ENCODE measurements at places on chromosomes 2 and 18. TPM values are rescaled to one million over a fixed set of nuclear protein-coding genes. Genes with fewer than 3 reads are reported as not detected.
A peak's percentile ranks its signal among the peaks of the same experiment; 100 is the strongest.

DNA sequence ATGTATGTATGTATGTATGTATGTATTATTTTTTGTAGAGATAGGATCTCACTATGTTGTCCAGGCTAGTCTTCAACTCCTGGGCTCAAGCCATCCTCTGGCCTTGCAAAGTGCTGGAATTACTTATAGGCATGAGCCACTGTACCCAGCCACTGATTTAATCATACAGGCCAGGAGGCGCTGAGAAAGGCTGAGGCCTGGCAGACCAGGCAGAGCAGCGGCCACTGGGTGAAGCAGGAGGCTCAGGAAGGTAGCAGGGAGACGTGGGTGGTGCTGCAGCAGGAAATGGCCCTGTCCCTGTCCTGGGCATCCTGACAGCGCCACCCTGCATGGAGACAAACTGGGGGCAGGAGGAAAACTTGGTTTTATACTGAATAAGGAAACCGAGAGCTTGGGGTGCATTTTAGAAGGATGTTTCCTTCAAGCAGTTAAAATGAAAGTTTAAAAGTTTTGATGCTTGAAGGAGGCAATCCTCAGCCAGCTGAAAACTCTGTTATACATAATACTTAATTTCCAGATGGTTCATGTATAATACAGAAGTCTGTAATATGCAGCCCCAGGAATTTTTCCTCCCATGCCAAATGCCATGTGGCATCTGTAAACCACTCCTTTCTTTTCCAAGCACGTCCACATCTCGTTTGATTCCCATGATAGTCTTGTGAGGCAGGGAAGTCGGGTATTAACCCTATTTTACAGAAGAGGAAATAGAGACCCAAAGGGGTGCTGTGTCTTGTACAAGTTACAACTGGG lies 182.4 kb downstream of the CELF4 start:
- peaks cover 60% of the 10 kb centered on the region for H3K27me3 ChIP-seq
- peak overlapping the region; percentile 2 for H3K27ac ChIP-seq
- H3K4me3 ChIP-seq, result no peak overlapping the region
- no peaks in the 10 kb centered on the region for H3K36me3 ChIP-seq
- no peak for DNase-seq

DNA sequence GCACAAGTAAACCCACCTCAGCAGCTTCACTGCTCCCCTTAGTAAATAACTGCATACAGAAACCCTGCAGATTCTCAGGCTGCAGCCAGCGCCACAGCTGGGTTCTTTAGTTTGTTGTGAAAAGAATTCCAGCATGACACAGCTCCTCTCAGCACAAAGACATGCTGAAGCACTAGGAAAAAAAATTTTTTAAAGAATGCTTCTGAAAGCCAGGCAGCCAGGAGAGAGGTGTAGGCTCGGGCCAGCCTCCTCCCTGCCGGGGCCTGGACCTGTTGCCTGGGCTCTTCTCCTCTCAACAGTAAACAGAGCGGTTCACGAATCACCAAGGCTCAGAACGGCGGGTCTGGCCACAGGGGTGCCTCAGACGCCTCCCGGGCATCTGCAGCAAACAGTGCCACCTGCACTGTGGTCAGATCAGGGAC lies 95.7 kb upstream of the POU3F3 start:
- peaks cover 33% of the 10 kb centered on the region for H3K27me3 ChIP-seq
- peaks cover 5% of the 10 kb centered on the region for H3K4me1 ChIP-seq
- H3K36me3 ChIP-seq, result no peaks in the 10 kb centered on the region
- no peak overlapping the region for H3K4me3 ChIP-seq
- no peak for DNase-seq
- H3K27ac ChIP-seq, result no peak overlapping the region

DNA sequence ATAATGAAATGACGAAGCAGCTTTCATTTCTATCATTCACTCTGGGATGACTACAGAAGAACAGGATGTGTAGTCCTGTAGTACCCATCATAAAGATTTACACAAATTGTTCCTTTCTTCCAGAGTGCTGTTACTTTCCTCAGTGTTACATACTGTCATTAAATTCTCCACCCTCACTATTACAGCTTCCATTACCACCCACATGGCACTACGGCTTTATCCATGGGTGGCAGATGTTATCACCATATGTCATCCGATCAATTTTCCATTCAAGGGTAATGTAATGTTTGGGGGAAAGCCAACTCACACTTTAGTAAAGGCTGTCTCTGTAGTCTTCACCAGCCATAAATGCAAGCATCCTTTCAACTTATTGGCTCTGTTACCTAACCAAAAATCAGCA lies 7.1 kb upstream of the CSRNP3 start:
- no peaks in the 10 kb centered on the region for H3K27me3 ChIP-seq
- no peaks in the 10 kb centered on the region for H3K4me1 ChIP-seq
- no peak for DNase-seq

GRCh38 chr2:223008162-223008561 lies 43.8 kb upstream of the KCNE4 start:
- no peak overlapping the region for H3K27ac ChIP-seq
- DNase-seq, result no peak
- H3K4me1 ChIP-seq, result no peaks in the 10 kb centered on the region
- peaks cover under 1% of the 10 kb centered on the region for H3K27me3 ChIP-seq
- peaks cover under 1% of the 10 kb centered on the region for H3K36me3 ChIP-seq
- H3K4me3 ChIP-seq, result no peak overlapping the region

The TUBB8B gene
- total RNA-seq, result 0.31 TPM

The RBBP8 gene
- total RNA-seq, result 29.4 TPM

GRCh38 chr18:61551586-61551985 lies 218.4 kb downstream of the CDH20 start:
- H3K36me3 ChIP-seq, result no peaks in the 10 kb centered on the region
- DNase-seq, result no peak
- peaks cover 3% of the 10 kb centered on the region for H3K27me3 ChIP-seq
- H3K4me1 ChIP-seq, result peaks cover 33% of the 10 kb centered on the region
- H3K27ac ChIP-seq, result peak overlapping the region; percentile 4

GRCh38 chr18:46761059-46761769 lies 4.4 kb upstream of the ST8SIA5 start:
- no peak for DNase-seq
- peaks cover 9% of the 10 kb centered on the region for H3K4me1 ChIP-seq
- H3K27me3 ChIP-seq, result peaks cover 89% of the 10 kb centered on the region
- H3K27ac ChIP-seq, result no peak overlapping the region
- no peaks in the 10 kb centered on the region for H3K36me3 ChIP-seq
- no peak overlapping the region for H3K4me3 ChIP-seq

DNA sequence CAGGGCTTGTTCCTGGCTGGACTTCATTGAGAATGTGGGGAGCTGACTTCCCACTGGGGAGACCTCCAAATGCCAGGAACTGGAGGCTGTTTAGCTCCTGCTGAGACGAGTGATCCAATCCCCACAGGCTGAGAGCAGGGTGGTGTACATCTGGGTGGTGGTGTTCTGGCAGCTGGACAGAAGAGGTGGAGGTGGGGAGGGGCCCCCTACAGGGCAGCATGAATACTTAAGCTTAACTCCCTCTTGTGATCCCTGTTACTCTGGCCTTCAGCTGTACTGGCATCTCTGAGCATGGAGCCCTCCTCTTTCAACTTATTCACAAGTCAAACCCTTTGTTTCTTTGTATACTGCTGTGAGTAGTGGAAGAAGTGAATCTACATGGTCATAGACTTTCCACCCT lies 167.8 kb upstream of the LYPD1 start:
- H3K36me3 ChIP-seq, result no peaks in the 10 kb centered on the region
- H3K27me3 ChIP-seq, result no peaks in the 10 kb centered on the region
- H3K27ac ChIP-seq, result no peak overlapping the region
- DNase-seq, result no peak
- no peak overlapping the region for H3K4me3 ChIP-seq

DNA sequence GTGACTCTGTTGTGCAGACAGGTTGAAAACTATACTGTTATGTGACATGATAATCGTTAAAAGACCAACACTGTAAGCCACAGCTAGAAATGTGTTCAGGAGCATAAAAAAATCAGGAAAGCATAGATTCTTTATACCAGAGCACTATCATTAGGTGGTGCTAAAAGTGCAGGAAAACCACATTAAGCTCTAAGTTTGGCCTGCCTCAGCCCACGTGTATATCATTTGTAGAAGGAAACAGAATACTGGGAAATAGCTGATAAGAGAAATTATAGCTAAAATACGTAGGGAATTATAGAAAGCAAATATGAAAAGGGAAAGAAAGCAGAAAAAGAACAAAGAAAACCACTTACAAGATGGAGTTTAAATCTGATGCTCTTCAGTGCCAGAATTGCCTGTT lies 26.5 kb upstream of the C2orf74 start:
- no peak overlapping the region for H3K4me3 ChIP-seq
- no peak for DNase-seq
- peaks cover 2% of the 10 kb centered on the region for H3K27me3 ChIP-seq
- peaks cover 2% of the 10 kb centered on the region for H3K4me1 ChIP-seq

The STAT4 gene
- 2.4 TPM for total RNA-seq

The GALNT14 gene
- 2.2 TPM for total RNA-seq

The IL37 gene
- not detected for total RNA-seq

The RNU2-63P gene
- total RNA-seq, result 13.0 TPM

The C2orf15 gene
- total RNA-seq, result 7.8 TPM

GRCh38 chr2:32172870-32173269 lies 7.2 kb downstream of the SLC30A6 start:
- peaks cover under 1% of the 10 kb centered on the region for H3K4me1 ChIP-seq
- H3K36me3 ChIP-seq, result peaks cover 16% of the 10 kb centered on the region
- H3K4me3 ChIP-seq, result no peak overlapping the region
- no peak overlapping the region for H3K27ac ChIP-seq

The DCTN1 gene
- total RNA-seq, result 125 TPM

DNA sequence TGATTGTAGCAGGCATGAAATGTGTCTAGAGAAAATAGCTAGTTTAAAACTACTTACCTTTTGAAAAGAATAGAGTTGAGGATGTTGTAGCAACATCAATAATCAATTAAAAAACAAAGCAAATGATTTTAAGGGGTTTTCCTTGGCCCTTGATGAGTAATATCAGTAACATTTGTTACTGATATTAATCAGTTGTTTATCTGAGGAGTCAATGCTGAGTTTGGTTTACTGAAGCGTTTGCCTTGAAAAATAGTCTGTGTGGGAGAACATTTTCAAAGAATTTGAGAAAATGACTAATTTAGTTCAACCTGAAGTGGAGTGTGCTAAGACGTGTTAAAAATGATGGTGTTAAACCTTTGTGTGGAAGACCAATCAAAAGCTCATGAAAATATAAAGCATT lies 9.3 kb downstream of the PTH2R start:
- no peak overlapping the region for H3K4me3 ChIP-seq
- H3K4me1 ChIP-seq, result no peaks in the 10 kb centered on the region
- no peaks in the 10 kb centered on the region for H3K27me3 ChIP-seq
- no peak overlapping the region for H3K27ac ChIP-seq
